ENCODE measurements at places on chromosomes 12 and 14. TPM values are rescaled to one million over a fixed set of nuclear protein-coding genes. Genes with fewer than 3 reads are reported as not detected.

Gene IL31
- total RNA-seq, result not detected

Gene ASCL1
- not detected for total RNA-seq

Gene PTPRQ
- not detected for total RNA-seq

Gene TROAP
- 11.7 TPM for total RNA-seq

Gene RNASE4
- 1.7 TPM for total RNA-seq

- no peak for DNase-seq
Measured at GRCh38 chr12:46391630-46392029, 19.1 kb upstream of the SLC38A2 start.

DNA sequence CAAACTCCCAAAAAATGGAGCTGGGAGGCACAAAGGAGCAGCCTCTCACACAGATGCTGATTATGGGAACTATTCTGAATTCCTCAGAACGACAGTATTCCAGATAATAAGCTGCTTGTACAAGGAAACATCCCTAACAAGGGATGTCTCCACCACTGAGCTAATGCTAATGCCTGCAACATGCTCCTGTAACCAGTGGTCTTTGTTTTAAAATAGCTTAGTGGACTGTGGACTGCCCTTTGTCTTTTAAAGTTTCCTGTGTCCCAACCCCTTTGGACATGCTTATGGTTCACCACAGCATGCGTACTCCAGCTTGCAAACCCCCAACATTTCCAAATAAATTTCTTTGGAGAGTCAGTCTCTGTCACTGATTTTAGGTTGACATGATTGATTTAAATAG lies 16.4 kb upstream of the PITPNM2 start:
- DNase-seq, result no peak

GRCh38 chr12:13148485-13148847 lies 45.0 kb upstream of the GSG1 start:
- DNase-seq, result no peak

DNA sequence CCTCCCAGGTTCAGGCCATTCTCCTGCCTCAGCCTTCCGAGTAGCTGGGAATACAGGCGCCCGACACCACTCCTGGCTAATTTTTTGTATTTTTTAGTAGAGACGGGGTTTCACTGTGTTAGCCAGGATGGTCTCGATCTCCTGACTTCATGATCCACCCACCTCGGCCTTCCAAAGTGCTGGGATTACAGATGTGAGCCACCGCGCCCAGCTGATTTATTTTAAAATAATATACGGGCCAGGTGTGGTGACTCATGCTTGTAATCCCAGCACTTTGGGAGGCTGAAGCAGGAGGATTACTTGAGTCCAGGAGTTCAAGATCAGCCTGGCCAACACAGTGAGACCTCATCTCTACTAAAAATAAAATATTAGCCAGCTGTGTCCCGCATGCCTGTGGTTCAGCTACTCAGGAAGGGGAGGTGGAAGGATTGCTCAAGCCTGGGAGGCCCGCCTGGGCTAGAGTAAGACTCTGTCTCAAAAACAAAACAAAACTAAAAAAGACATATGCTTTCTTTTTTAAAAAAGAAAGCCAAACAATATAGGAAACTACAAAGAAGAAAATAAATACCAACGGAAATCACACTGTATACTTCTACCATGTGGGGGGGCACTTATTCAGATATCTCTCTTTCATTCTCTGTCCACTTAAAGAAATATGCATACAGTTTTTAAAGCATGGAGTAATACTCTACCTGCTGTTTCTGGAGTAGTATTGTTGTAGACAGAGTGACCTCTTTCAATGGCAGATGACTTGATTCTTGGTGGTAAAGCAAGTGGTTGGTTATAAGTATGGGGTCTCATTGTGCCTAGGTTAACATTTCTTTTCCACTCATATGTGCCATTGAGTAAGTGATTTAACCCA lies 930 bp upstream of the MIA2 start:
- DNase-seq, result no peak
